ENCODE measurements at places on chromosomes 4 and X. TPM values are rescaled to one million over a fixed set of nuclear protein-coding genes. Genes with fewer than 3 reads are reported as not detected.

The MAP3K15 gene
- 2.5 TPM for total RNA-seq

The ADAMTS3 gene
- 0.07 TPM for total RNA-seq

The MAGEA2 gene
- total RNA-seq: not detected

The DUSP9 gene
- total RNA-seq: 2.2 TPM

The REELD1 gene
- total RNA-seq: not detected

The NUDT11 gene
- total RNA-seq: 30.6 TPM

The COL25A1 gene
- not detected for total RNA-seq

The RBMXL3 gene
- not detected for total RNA-seq

All from NCI-H460 (cell line).